Muscle of leg (tissue), 16 donors: ENCODE measurements at places on chromosomes 3 and 15.

- peak; percentile 66 for DNase-seq
Observed at GRCh38 chr3:130242850-130243569, 102.5 kb upstream of the COL6A5 start.

- peak; percentile 55 for DNase-seq
Observed at GRCh38 chr3:49471856-49472495, 1.9 kb downstream of the DAG1 start.

- no peak for DNase-seq
Observed at GRCh38 chr3:46375218-46375617, 4.5 kb downstream of the CCR5 start.

DNA sequence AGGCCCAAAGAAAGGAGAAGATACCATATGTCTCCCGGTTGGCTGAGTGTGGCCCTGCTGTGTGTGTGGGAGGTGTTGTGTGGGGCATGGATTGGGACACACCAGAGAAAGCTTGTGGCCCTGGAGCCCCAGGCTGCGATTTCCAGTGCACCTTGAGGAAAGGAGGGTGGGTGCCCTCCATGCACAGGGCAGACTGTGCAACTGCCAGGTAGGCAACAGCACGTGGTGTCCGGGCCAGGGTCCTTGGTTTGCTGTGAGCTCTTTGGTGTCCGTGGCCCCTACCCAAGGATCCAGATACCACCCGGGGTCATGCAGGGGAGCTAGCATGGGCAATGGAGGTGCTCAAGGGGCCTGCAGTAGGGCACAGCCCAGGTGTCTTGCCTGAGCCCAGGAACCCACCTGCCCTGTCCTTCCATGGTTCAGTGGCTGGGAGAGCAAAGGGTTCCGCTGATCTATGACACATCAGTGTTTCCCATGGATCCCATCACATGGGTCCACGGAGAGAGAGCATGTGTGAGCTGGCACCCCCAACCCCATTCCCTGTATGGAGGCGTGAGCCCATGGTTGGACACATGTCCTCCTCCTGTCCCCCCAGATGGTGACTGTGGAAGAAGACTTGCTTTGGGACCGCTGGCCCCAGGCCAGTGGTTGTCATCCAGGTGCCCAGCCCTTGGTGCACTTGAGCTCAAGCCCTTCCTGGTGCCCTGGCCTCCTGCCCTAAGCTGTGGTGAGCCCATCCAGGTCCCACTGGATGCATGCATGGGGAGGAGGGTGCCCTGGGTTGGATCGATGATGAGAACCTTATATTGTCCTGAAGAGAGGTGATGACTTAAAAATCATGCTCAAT is 223.4 kb downstream of the SNRPN start:
- no peak for DNase-seq

DNA sequence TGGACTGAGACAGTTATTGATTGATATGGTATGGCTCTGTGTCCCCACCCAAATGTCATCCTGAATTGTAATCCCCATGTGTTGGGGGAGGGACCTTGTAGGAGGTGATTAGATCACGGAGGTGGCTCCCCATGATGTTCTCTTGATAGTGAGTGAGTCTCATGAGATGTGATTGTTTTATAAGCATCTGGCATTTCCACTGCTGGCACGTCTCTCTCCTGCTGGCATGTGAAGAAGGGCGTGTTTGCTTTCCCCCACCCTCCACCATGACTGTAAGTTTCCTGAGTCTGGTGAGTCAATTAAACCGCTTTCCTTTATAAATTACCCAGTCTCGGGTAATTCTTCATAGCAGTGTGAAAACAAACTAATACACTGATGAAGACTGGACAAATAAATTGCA is 105.6 kb upstream of the MELTF start:
- no peak for DNase-seq

GRCh38 chr15:100727291-100727851 is 125.0 kb downstream of the ASB7 start:
- no peak for DNase-seq

GRCh38 chr3:119343719-119344118 is 49.5 kb downstream of the ARHGAP31 start:
- no peak for DNase-seq

DNA sequence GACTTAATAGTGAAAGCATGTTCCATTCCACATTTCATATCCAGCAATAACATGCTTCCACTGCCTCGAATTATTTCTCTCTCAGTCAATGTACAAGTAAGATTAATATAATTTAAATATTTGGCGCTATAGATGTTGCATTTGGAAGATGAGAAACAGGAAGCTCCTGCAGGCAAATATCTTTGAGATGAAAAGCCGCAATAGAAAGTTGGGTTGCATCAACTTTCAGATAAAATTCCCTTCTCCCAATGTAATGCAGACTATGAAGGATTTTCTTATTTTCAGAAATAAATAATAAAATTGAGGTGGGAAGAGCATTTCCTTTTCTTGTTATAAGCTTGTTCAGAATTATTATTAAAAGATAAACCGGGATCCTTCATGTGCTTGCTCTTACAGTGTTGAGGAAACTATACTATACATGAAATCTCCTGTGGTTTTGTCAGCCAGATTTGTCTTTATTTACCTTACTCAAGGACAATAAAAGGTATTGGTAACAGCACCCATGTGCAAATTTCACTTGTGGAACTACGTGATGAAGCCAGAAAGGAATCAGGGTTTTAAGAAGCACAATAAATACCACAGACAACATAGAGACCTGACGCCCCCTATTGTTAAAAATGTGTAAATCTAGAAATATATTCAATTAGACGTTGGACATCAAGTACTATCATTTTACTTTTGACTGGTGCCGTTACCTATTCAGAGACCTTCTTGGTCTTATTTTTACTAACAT is 307.0 kb downstream of the ARPP21 start:
- DNase-seq: peak; percentile 18

DNA sequence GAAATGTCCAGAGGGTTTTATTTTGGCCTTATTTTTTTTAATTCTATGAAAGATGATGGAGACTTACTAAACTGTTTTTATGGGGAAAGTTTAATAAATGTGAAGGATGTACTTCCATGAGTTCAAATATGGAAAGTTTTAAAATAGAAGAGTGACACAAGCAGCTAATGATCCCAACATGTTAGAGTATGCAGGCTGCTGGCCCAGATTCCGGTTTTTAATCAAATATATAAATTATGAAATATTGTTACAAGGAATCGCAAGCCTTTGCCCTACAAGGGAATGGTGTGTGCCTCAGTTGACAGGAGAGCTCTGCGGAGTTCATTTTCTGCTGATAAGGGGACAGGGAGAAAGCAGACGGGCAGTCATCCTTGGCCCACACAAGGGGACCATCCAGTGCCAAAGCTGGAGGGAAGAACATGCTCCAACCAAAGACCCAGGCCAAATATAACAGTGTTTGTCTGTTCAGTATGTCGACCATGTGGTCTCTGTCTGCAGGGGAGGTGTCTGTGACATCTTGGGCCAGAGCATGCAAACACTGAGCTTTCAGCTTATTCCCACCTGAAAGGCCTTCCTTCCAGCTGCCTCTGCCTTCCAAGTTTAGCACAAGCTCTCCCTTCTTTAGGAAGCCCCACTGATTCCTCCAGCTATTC is 69.8 kb downstream of the SSUH2 start:
- peak; percentile 36 for DNase-seq

GRCh38 chr3:198071602-198072287 is 111.7 kb downstream of the LMLN start:
- DNase-seq: no peak

DNA sequence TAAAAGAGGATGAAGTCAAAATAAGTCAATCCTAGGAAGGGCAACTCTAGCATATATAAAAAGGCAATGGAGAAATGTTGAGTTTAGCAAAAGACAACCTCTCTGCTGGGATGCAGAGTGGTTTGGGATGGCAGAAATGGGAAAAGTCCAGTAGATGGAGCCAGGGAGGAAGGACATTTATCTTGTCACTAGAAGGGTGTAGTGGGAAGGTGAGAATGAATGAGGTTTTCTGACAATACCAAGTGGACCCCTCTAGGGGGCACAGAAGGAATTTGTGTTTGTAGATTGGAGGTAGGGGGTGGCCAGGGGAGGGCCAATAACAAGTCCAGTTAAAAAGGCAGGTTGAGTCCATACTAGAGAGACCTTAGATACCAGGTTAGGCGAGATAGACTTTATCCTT is 80.0 kb downstream of the THSD4 start:
- DNase-seq: no peak

DNA sequence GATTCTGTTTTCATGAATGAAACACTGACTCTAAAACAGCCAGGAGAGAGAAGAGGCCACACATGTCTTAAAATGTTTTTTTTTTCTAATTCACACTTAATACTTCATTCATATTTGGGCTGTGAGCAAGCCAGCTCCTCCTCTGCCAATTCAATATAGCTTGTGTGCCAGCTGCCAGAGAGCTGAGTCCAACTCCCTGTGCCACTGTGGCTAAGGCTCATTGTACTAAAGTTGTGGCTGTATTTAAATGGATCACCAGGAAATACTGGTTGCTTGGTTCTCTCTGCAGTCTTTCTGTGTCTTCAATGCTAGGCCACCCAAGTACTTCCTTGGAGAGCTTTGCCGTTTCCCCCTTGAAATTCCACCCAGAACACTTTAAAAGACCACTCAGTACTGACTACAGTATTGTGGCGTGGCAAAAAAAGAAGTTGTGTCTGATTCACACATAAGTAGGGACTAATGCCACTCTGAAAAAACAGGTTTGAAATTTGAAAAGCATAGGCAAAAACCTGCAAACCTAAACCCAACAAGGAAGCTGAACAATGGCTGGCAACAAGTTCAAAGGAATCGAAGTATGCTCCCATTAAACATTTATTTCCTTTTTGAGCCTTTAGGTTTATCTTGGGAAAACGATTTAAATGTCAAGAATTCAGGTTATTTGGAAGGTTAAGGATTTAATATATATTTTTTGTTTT is 524.7 kb downstream of the DIPK2A start:
- peak; percentile 31 for DNase-seq

- no peak for DNase-seq
Observed at GRCh38 chr3:59380146-59380545, 330.3 kb upstream of the CFAP20DC start.

- DNase-seq: no peak
Observed at GRCh38 chr3:81270603-81271379, 490.7 kb downstream of the GBE1 start.

GRCh38 chr3:48012659-48013058 is 3.6 kb downstream of the MAP4 start:
- DNase-seq: no peak

GRCh38 chr3:29758434-29759322 is 477.8 kb downstream of the RBMS3 start:
- DNase-seq: peak; percentile 94

- DNase-seq: peak; percentile 63
Observed at GRCh38 chr15:79923079-79923514, 26.3 kb upstream of the MTHFS start.
